GM13977 (cell line): ENCODE measurements at places on chromosomes 2 and 18.

DNA sequence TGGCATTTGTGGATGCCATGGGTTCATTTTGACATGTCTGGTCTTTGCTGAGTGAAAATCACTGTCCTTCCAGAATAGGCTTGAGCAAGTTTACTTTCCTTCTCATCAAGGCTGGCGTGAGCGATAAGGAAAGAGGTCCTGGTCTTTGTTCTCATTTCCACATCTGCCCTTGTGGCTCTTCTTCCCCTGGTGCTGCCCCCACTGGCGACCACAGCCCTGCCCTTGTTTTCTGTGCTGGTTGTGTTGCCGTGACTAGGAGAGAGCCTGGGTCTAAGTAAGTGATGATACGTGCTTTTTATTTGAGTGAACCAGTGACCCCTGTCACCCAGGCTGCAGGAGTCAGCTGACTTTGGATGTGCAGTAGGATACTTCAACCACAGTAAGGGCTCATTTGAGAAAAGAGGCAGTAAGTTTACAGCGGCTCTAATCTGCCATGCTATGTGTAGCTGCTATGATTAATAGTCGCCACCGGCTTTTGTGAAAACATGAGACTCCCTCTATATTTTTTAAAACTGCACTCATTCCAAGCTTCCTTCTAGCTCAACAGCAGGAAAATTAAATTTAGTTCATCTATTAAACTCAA is 441.7 kb downstream of the RNF144A start:
- DNase-seq, result no peak

DNA sequence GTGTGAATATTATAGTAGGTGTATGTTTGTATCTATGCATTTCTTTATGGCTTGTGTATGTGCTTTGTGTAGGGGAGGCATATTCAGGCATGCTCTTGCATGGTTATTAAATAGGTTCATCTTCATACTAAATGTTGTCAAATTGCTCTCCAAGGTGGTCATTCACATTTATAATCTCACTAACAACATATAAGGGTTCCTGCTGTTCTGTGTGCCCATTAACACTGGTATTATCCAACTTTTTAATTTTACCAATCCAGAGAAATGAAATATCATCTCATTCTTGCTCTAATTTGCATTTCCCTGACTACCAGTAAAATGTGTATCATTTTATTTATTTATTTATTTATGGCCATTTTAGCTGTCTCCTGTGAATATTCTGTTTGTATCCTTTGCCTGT is 29.0 kb upstream of the RPL37A start:
- DNase-seq, result no peak

DNA sequence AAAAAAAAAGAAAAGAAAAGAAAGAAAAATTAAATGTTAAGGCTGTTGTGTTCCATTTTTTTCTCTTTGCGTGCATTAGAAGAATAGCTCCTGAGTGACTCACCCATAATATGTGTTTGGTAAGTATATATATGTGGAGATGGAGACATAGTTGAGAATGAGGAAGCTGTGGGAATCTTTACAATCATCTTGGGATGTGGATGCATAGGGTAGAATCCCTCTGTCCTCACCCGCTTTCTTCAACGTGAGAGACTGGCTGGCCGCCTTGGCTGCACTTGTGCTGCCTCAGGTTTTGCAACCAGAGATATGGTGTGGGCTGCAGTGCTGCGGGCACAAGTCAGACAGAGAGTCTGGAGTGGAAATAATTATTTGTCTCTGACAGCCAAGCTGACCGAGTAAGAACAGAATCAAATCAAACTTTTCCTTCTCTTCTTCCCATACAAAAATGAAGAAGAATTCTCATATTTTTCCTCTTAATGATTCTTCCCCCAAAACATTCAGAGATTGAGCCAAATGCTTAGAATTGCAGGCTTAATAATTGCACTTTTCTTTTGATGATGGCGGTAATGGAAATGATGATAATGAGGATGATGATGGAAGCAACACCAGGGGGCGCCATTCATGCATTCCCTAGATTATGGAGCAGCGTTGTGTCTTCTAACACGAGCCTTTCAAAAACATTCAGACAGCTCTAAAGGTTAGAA is 48.5 kb downstream of the SERPINB7 start:
- no peak for DNase-seq

DNA sequence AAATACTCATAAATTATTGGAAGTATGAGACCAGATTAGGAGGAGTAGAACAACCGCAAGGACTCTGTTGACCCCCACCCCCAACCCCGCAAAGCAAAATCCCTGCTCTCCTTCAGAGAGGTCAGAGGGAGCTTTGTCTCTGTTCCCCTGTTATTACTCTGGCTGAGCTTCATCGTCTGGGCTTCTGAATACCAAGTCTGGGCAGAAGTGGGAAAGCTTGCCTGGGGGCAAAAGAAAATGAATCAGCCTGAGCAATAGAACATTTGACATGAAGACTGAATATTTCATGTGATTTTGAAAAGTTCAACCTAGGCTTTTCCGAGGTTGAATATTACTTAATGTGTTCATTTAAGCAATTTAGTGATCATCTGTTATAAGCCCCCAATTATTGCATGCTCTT is 114.6 kb upstream of the ARHGAP28 start:
- DNase-seq, result no peak

- DNase-seq, result no peak
Measured at GRCh38 chr2:121004950-121005349, 269.3 kb downstream of the GLI2 start.

DNA sequence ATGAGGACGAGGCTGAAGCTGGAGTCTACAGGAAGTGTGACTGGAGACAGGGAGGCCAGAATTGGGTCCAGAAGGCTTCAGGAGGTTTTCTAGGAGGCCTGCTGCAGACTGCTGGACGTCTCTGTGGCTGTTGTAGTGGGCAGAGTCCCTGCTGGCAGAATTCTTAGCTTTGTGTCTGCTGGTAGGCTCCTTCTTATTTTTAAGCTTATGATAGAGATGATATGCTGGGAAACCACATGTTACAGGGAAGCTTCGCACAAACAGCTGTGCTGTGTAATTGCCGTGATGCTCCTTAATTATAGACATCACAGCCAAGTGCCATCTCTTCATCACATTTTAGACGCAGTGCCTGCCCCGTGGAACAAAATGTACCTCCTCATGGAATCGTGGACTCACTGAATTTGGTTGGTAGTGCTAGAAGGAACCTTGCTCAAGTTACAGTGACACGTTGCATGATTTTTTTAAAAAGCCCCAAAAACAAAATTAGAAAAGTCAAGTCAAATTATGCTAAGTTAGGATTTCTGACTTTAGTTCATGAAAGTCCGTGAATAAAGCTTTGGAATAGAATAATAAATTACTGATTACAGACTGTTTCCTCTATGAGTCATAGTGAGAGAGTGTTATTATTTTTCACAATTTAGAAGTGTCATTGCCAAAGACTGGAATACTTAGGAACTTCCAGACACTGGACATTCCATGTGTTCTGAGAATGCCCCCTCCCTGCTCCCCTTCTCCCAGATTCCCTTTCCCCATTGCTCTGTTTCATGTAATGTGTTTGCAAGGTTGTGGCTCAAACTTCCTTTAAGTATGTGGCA is 144.1 kb downstream of the FHOD3 start:
- no peak for DNase-seq

DNA sequence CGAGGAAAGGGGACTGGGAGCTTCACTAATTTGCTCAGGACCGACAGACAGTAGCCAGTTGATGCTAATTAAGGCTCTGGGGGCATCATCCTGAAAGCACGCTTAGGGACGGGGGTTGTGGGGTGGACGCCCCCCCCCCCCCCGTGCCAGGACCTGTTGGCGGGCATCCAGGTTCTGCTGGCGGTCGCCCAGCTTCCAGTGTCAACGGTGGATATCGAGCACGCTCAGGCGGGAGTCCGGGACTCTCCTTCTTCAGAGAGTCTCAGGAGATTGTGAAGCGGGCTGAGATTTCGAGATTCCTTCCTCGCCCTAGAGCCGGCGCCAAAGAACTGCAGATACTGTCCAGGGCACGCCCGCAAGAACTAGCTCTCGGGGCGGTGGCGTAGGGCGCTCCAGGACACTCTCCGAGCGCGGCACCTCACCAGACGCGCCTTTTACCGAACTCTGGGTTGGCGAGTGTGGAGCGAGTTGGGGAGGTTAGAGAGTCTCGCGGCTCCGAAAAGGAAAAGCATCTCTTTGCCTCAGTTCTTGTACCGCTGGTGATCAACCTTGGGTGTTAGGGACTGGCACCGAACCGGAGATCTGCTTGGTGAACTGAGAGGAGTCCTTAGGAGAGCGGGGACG is 5.6 kb downstream of the RAX start:
- peak; percentile 40 for DNase-seq

DNA sequence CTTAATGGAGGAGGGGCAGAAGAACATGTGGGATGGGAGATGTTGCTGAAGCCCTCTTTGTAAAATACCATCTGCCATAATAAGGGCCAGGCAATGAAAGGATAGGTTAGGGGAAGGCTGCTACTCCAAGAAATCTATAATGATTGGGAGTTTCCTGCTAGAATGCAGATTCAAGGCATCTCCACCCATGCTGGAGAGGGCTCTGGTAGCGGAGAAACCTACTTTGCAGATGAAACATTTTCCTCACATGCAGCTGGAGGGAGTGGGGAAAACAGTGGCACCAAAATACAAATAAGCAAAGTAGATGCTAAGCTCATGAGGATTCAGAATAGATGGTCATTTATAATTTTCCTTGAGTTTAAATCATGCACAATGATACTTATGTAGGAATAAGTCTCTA is 82.3 kb upstream of the GCFC2 start:
- DNase-seq, result no peak

DNA sequence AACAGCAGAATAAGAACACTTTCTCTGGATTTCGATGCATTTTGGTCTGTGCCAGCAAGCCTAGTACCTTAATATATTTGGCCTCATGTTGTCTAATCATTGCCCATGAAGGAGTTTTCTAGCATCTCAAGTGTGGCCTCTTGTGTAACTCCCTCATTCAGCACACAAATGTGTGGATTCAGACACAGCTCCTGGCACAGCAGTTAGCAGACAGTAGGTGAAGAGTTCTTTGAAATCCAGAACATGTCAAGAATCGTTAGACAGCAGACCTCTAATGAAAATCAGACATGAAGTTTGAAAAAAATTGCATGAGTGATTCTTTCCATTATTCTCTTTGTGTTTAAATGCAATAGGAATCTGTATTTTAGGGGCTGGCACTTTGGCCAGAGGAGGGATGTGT is 177.0 kb downstream of the FMNL2 start:
- DNase-seq, result no peak
